ENCODE measurements at places on chromosomes 1 and 21.
A peak's percentile ranks its signal among the peaks of the same experiment; 100 is the strongest.

- no peak for DNase-seq
Measured at GRCh38 chr1:61742620-61743430, 545 bp downstream of the PATJ start.

GRCh38 chr1:12031039-12031980, 12.0 kb downstream of the MIIP start:
- DNase-seq, result no peak

- no peak for DNase-seq
Measured at GRCh38 chr1:58895559-58896145, 111.8 kb upstream of the JUN start.

- DNase-seq, result no peak
Measured at GRCh38 chr1:84171481-84171880, 27.4 kb downstream of the PRKACB start.

- DNase-seq, result no peak
Measured at GRCh38 chr1:171226747-171227370, 21.4 kb upstream of the FMO1 start.

GRCh38 chr1:26017606-26018005, 4.0 kb upstream of the EXTL1 start:
- no peak for DNase-seq

DNA sequence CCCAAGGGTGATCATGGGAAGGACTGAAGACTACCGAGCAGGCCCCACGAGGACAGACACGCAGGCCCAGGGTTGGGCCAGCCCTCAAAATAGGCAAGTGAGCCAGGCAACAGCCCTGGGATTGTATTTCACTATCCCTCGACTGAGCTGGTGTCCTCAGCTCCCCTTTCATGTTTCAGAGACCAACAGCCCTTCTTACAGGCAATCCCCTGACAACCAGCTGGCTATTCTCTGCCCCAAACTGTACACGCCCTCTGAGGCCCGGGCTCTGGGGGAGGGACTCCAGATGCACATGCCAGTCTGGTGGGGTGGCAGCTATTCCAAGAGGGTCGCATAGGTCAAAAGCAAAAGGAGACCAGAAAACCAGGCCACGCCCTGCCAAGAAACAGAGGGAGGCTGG, 243.0 kb downstream of the TOMM20 start:
- DNase-seq, result no peak

DNA sequence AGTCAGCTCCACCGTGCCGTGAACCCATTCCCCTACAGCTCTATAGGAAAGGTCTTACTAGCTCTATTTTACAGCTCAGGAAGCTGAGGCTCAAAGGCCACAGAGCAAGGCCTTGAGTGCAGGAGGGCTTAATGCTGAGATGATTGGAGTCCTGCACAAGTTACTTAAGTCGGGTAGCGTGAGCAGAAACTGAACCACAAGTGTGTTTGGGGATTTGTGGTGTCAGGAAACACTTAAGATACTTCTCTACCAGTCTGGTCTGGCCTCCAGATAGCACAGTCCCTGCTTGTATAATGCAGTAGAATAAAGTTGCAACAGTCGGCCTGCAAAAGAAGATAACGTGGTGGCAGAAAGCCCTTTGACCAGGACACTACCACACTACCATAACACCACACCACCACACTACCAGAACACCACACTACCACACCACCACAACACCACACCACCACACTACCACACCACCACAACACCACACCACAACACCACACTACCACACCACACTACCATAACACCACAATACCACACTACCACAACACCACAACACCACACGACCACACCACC, 118.1 kb downstream of the SPSB1 start:
- no peak for DNase-seq

- DNase-seq, result no peak
Measured at GRCh38 chr1:228317411-228317828, 89.2 kb downstream of the TRIM11 start.

DNA sequence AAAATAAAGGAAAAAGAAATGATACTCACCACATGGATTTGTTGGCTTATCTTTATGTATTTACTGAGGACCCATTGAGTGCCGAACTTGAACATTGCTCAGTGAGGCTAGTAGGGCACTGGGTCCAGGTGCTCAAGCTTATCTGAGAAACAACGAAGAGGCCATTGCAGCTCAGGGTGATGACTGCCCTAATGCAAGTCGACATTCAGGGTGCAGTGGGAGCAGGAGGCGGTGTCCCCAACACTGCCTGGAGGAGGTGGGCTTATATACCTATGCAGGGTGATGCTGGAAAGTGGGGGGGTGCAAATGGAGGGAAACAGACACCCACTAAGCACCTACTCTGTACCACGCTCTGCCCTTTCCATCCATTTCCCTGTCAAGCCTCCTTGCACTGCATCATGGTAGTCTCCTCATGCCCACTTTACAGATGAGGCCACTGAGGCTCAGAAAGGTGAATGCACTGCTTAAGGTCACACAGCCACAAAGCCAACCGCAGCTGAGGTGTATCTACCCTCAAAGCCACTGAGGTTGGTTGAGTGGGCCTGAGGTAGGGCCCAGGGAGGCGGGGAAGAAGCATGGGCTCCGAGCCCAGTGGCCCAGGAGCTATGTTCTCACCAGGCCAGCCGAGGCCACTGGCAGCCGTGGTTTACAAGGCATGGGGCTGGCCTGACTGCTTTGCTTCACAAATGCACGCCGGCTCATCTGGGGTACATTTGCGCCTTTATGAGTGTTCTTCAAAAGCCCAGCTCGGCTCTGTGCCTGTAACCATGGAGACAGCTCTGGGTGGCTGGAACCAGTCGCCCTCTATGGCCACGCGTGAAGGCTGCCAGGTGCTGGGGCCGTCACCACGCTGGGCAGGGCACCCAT, 103.8 kb downstream of the EPHB2 start:
- DNase-seq, result no peak

DNA sequence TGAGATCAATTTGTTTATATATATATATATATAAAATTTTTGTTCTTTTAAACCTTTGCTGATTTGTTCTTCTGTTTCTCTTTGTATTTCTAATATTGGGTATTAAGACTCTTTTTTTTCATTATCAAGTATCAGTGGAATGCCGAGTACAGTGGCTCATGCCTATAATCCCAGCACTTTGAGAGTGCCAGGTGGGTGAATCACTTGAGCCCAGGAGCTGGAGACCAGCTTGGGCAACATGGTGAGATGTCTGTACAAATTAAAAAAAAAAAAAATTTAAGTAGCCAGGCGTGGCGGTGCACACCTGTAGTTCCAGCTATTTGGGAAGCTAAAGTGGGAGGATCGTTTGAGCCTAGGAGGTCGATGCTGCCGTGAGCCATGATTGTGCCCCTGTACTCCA, 67.1 kb downstream of the MAST2 start:
- DNase-seq, result no peak

DNA sequence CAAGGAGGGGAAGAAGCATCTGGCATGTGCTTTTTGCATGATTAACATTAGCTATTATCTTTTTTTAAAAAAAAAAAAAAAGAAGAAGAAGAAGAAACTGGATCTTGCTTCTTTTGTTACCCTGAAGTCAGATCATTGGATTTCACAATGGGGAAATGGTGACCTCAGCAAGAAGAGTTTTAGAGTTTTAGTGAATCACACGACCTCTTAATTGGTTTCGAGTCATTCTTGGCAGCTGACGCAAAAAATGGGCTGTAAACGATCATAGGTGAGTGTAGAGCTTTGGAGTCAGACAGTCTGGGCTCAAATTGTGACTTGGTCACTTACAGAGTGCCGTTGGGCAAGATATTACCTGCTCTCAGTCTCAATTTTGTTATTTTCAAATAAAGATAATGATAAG, 33.3 kb upstream of the PGBD5 start:
- DNase-seq, result no peak

DNA sequence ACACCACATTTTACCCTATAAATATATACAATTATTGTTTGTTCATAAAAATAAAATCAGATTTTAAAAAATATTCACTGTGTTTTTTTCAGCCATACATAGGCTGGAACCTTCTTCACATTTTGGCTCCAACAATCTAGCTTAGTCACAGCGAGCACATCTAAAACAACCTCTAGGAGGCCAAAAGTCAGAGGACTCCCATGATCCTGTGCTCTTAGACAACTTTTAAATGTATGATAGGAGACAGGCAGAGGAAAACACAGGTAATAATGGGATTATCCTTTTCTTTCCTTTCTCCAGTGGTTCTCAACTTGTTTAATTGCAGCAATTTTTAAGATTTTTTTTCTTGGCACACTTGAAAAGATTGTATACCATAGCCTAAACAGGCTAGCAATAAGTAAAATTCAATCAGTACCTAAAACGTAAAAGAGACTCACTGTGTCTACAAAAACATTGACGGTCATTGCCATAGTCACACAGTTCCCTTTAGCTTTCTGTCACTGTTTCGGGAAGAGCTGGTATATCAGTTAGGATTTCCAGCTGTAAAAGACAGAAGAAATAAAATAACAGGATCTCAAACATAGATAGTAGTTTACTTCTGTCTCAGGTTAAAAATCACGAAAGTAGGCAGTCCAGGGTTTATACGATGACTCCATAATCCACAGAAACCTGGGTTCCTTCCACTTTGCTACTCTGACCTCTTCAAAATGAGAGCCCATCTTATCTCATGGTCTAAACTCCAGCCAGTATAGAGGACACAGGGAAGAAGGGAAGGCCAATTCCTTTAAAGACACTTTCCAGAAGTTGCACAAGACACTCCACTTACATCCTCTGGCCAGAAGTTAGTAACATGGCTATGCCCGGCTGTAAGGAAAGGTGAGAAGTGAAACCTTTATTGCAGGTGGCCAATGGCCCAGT, 39.2 kb upstream of the CR1L start:
- no peak for DNase-seq

GRCh38 chr1:60279798-60280197, 206.2 kb upstream of the C1orf87 start:
- DNase-seq, result no peak

DNA sequence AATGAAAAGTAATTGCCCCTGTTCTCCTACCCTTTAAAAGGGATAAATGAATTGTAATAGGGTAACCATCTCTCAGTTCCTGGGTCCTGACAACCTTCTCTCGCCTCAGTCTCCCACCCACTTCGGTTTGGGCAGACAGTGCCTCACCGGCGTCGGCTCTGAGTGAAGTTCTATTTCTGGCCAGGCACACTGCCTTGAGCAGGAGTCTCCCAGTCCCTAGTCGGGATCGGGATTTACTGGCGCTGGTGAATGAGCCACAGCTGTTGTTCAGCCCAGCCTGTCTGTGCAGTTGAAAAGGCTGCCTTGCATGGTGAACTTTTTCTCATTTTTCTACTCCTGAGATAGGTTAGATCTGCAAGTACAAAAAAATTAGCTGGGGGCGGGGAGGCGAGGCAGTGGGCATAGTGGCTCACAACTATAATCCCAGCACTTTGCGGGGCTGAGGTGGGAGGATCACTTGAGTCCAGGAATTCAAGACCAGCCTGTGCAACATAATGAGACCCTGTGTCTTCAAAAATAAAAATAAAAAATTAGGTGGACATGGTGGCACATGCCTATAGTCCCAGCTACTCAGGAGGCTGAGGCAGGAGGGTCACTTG, 7.4 kb downstream of the PLEKHM2 start:
- no peak for DNase-seq

- peak; percentile 46 for DNase-seq
Measured at GRCh38 chr1:39845569-39846566, 37.4 kb downstream of the TRIT1 start.

GRCh38 chr1:23759277-23759676, 16.0 kb downstream of the ELOA start:
- DNase-seq, result no peak

DNA sequence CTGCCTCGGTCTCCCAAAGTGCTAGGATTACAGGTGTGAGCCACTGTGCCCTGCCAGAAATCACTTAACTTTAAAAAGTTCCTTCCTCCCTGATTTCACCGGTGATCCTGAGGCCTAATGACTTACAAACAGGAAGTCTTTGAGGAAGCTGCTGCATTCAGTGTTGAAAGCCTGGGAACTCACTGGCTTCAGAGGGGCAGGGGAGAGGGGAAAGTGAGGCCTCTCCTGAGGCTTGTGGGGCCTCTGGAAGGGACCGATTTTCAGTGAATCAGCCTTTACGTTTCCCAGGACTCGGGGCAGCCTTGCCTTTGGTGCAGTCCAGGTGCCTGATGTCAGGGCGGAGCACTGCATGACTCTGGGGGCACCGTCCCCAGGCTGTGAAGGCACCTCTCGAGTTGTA, 30.1 kb upstream of the ARHGEF10L start:
- DNase-seq, result no peak

DNA sequence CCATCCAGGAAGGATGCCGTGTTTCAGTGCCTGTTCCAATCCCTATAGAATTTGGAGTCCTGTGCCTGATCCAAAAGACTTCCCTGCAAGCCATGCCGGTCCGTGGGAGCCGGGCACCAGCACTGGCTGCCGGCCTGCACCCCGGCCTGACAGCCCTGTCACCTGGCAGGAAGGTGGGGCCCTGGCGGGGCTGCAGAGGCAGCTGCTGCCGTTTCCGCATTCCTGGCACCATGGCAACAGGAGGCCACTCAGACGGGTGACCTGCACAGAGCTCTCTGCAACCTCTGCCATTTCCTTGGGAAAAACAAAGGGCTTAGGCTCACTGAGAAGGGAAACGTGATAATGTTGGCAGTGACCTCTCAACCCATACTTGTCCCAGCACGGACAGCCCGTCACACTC, 63.2 kb upstream of the TMEM51 start:
- no peak for DNase-seq

DNA sequence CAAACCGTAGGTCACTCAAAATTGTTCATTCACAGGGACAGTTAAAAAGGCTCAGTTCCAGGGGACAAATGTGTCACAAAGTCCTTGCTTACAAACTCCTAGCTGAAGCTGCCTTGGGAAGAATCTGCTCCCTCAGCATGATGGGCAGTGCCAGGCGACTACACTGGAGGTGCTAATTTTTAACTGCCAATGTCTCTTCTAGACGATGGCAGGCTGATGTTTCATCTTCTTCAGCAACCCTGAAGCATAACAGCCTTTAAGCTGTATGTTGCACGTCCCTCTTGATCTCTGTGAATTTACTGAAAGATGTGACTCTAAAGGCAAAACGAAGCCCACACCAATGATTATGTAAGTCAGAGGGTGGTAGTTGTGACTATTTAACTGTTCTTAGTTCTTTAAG, 11.3 kb downstream of the COA7 start:
- no peak for DNase-seq

- DNase-seq, result no peak
Measured at GRCh38 chr1:178486100-178487069, 10.4 kb downstream of the CLEC20A start.

DNA sequence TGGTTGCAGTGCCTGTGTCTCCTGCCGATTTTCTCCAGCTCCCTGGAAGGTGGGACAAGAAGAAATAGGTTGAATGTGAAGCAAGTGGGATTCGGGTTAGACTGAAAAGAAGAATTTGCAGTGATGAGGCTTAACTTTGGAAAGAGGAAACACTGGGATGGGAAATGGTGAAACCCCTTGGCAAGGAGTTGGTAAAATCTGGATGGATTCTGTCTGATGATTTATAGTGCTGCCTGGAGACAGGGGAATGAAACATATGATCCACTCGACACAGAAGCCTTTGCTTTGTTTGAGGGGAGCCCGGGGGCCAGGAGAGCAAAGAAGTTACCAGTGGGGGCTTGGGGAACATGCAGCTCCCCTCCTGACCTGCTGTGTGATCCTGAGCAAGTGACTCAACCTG, 67.2 kb downstream of the UBIAD1 start:
- no peak for DNase-seq
